EL (cell line): ENCODE measurements at places on chromosomes 2 and 18.

- no peak for DNase-seq
Measured at GRCh38 chr2:36902385-36903120, 63.8 kb downstream of the STRN start.

GRCh38 chr2:139122711-139123158 lies 342.5 kb upstream of the NXPH2 start:
- no peak for DNase-seq

GRCh38 chr2:171874963-171875362 lies 19.1 kb downstream of the SLC25A12 start:
- DNase-seq, result no peak

- no peak for DNase-seq
Measured at GRCh38 chr2:84483320-84483719, 24.2 kb upstream of the SUCLG1 start.

DNA sequence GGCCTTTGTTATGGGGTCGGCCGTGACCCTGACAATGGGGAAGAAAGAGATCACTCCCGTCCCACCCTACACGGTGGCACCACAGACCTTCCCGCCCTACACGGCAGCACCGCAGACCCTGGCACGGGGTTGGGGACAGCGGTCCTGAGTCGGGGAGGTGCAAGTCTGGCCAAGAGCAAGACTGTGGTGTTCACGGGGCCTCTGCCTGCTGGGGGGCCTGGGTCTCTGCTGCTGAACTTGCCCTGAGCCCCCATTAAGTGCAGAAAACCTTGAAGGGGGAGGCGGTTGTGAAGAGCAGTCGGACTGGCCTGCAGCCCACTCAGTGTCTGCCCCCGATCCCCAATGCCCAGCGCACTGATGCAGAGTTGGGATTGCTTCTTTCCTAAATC lies 75.9 kb downstream of the SLC66A2 start:
- DNase-seq, result no peak

DNA sequence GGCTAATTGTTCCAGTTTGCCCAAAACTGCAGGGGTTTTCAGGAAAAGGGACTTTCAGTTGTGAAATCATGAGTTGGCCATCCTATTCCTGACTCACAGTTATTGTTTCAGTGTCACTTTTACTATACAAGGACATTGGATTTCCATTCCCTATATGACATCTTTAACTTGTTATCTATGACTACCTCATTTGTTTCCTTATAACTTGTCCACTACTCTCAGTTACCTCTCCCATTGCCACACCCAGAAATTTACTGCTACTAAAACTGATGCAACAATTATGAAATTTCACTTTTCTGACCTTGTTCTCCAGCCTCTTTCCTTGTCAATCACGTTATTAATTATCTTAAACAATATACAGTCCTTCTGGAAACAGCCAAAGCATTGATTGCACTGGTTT lies 116.5 kb upstream of the ZNF804A start:
- no peak for DNase-seq

DNA sequence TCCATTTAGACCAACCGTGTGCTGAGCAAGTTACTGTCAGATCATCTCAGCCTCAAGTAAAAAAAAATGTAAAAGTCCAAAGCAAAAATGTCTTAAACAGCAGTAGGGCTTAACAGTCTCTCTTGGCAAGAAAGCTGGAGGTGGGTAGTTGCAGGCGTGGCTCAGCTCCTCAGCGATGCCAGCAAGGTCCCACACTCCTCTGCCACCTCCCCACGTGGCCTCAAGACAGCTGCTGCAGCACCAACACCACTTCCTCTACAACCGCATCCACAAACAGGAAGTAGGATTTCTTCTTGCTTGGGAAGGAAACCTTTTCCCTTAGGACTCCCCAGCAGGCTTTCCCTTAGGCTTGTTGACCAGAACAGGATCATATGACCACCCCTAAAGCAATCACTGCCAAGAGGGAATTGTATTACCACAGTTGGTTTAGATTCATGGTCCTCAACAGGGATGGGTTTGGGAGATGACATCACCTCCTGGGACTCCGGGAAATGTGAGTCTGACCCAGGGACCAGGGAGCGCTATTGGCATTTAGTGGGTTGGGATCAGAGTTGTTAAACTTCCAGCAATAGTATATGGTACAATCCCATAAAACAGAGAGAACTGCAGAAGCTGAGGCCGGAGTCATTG lies 97.1 kb downstream of the MAPK4 start:
- peak; percentile 34 for DNase-seq
